ENCODE measurements at places on chromosomes 16 and 17.

DNA sequence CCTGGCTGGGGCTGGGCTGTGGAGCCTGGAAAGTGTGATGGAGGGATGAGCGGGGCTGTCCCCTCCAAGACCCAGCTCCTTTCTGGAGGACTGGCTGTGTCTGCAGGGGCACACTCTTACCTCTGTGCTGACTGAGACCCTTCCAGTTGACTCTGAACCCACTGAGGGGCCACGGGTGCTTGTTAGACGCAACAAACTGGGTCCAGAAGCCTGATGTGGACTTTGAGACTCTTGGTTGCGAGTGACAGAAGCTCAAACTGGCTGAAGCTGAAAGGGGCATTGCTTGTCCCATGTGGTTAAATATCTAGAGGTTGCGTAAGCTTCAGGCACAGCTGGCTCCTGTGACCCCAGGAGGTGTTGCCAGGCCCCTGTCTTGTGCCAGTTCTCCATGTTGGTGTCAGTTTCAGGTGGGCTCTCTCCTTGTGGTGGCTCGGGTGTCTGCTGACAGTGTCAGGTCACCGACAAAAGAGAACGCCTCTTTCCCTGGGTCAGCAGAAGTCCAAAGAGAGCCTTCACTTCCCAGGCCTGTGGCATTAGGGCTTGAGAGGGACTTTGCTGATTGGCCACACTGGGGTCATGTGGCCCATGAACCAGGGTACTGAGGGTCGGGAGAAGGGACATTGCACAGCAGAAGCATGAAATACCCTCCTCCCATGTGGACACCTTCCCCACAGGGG, 16.7 kb downstream of the ADCY7 start:
- DNase-seq, result no peak

- peak; percentile 29 for DNase-seq
Observed at GRCh38 chr16:7086822-7087616, 245.6 kb upstream of the RBFOX1 start.

GRCh38 chr16:14672403-14672971, 21.6 kb downstream of the PLA2G10 start:
- DNase-seq, result no peak

- no peak for DNase-seq
Observed at GRCh38 chr16:23999663-24000062, 163.9 kb downstream of the PRKCB start.

DNA sequence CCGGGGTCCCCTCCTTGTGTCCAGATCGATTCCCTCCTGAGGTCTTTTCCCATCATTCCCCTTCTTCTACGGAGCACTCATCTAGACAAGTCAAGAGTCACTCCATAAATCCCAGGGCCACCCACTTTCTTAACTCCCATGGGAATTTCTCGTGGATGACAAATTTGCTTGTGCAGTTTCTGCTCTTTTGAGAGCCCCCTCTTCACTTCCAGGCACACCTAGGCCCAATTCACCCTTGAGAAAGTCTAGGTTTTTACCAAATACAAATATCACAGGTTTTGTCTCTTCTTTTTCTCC, 522 bp upstream of the POLDIP2 start:
- no peak for DNase-seq

- DNase-seq, result no peak
Observed at GRCh38 chr17:28086519-28086918, 44.0 kb downstream of the NLK start.
